Aorta (tissue), 5 donors: ENCODE measurements at places on chromosomes 12 and 14.
A peak's percentile ranks its signal among the peaks of the same experiment; 100 is the strongest.

- no peak for DNase-seq
Observed at GRCh38 chr12:116476227-116476822, 82.9 kb upstream of the MAP1LC3B2 start.

GRCh38 chr12:82357340-82357739, 847 bp downstream of the CCDC59 start:
- no peak for DNase-seq

DNA sequence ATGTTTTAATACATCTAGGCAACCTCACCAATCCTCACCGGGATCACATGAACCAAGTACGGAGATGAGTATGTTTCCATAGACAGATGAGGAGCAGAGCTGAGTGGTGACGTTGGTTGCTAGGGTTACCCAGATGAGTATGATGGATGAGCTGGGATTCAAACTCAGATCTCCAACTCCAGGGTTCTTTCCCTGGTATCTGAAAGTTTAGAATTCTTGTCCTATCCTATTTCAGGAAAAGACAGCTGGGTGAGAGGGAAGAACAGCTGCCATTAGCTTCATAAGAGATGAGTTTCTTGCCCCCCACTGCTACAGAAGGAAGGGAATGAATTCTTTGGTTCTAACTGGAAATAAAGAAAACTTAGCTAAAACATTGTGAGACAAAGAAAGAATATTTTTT, 728.9 kb upstream of the TBX3 start:
- DNase-seq = no peak

- no peak for DNase-seq
Observed at GRCh38 chr12:61213646-61214045, 1046.6 kb upstream of the USP15 start.

GRCh38 chr14:73719361-73719760, 5.2 kb upstream of the PNMA1 start:
- DNase-seq = no peak

DNA sequence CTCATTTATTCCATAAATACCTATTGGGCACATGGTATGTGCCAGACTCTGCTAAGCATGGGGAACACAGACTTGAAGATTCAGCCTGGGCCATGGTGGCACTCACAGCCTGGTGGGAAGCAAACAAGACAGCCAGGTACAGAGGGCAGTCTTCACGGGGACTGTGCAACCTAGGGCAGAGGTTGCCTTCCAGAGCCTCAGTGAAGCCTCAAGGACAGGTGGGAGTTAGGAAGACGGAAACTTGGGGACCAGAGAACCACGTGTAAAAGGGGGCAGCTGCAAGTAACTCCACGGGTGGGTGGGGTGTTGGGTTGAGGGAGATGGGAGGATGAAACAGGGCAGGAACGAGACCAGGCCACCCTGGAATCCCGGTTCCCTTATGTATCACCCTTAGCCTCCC, 980 bp upstream of the LTBR start:
- DNase-seq = no peak

- no peak for DNase-seq
Observed at GRCh38 chr12:101050631-101051030, 159.4 kb downstream of the SLC5A8 start.

DNA sequence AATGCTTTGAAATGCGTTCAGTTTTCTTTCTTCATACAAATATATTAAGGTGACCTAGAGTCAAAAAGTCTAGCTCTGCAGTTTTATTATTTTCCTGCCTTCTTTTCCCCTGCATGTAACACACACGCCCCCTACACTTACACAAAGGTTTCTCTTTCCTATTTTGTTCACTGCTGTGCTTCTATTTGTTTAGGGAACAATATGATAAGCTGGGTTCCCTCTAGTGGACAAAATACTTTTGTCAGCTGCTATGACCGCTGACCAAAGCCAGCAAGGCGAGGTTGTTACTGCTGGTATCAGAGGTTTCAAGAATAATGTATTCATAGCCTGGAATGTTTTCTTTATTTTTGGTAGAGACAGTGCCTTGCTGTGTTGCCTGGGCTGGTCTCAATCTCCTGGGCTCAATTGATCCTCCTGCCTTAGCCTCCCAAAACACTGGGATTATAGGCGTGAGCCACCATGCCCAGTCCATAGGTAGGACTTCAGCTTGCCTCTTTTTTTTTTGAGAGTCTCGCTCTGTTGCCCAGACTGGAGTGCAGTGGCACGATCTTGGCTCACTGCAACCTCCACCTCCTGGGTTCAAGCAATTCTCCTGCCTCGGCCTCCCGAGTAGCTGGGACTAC, 33.4 kb downstream of the FNTB start:
- DNase-seq = no peak

DNA sequence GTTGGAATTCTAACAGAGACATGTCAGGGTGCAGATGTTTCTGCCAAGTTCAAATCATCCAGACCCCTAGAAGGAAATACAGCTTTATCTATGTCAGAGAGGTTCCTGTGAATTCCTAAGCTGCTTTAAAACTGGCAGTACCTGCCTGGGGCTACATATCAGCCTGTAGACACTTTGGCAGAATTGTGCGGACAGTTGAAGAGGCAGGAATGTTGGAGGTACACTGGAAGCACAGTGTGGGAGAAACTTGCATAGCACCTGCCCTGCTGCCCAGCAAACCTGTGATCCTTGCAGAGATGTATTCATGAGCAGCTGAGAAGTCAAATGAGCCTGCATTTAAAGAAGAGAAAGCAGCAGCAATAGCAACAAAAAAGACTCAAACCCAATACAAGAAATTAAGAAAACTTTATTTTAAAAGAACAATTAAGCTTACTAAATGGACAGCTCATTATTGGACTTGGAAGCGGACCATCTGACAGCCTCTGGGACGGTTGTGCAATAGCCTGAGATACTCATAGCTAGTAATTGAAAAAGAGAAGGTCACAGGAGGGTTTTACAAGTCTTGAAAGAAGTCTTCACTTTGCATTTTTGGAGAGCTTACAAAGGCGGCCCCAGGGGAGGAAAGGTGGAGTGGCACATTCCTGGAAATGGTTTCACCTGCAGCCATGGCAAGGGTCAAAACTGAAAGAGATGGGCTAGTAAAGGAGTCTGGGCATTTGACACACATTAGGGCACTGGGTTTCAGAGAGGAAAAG, 280.9 kb upstream of the FLRT2 start:
- no peak for DNase-seq

DNA sequence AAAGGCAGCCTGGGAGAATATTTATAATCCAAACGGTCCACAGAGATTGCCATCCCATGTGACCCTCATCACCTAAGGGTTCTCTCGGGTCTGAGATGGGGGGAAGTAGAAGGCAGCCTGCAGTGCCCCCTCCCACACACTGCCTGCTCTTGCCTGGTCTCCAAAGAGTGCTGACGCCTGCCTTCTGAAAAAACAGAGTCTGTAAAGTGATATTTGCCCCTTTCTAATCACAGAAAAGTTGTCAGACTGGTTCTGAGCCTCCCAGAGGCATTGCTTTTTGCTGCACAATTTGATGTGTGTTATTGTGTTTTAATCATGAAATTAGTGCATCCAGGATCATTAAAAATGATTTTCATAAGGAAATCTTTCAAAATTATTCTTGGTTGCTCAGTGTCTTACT, 59.2 kb downstream of the TMEM30B start:
- no peak for DNase-seq

DNA sequence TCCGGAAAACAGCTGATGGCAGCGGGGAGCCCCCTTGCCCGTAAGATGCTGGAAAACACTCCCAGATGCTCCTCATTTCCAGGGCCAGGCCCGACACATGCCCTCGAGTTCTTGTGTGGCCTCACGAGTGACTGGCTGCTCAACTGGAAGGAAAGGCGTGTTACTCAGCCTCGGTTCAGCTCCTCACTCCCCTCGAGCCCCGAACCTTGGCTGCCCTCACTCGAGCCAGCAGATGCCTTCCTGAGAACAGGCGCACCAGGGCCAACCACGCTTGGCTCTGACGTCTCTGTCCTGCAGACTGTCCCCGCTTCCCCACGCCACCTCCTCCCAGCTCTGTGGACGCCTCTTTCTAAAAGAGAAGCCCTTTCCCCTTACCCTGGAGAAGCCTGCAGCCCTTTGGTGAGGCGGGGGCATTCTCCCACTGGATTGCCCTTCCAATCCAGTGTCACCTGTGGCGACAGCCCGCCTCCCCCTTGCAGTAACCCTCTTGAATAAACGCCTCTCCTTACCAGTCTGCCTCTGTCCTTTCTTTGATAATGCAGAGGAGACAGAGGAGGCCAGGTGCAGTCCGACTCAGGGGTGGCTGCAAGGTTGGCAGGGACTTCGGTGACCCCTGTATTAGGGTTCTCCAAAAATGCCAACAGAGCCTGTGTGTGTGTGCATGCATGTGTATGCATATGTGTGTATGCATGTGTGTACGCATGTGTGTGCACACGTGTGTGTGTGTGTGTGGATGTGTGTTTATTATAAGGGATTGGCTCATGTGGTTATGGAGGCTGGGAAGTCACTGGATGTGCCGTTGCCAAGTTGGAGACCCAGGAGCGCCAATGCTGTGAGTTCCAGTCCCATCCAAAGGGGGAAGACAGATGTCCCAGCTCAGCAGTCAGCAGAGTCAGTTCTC, 166.3 kb downstream of the KIF26A start:
- DNase-seq = peak; percentile 42

DNA sequence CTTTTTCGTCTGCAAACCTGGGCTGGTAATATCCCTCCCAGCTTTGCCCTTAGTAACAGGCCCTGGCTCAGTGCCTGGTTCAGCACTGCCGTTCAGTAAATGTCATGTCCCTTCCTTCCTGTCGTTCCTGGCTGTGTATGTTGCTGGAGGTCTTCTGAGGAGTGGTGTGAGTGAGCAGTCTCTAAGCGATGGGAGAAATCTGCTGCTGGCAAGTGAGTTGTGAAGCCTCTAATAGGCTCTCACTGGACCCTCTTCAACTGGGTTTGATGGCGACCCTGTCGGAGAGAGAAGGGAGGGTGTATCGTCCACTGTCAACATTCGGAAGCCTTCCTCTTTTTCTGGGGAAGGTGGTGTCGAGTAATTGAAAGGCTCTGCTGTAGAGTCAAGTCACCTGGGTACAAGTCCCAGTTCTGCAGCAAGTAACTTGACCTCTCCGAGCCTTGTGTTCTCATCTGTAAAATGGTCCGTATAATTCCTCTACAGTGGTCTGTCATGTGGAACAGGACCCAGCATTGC, 62.8 kb downstream of the HRK start:
- DNase-seq = no peak

- no peak for DNase-seq
Observed at GRCh38 chr12:31890295-31891285, 68.6 kb upstream of the RESF1 start.

- DNase-seq = no peak
Observed at GRCh38 chr12:76914102-76914859, 35.5 kb upstream of the CSRP2 start.

DNA sequence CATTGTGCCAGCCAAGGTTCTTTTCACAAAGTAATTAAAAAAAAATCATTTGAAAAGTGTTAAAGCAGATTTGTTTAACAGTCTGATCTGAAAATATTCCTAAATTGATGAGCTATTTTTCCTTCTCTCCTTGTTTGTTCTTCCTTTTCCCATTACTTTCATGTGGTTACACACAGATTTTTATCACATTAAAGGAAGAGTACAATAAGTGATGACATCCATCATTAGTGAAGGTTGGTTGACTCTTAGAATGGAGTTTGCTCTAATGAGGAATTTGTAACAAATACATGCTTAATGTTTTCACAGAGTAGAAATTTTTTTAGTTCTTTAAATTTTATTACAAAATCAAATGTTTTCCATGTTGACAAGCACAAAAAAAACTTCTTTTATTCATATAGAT, 18.9 kb upstream of the TOMM20L start:
- no peak for DNase-seq

DNA sequence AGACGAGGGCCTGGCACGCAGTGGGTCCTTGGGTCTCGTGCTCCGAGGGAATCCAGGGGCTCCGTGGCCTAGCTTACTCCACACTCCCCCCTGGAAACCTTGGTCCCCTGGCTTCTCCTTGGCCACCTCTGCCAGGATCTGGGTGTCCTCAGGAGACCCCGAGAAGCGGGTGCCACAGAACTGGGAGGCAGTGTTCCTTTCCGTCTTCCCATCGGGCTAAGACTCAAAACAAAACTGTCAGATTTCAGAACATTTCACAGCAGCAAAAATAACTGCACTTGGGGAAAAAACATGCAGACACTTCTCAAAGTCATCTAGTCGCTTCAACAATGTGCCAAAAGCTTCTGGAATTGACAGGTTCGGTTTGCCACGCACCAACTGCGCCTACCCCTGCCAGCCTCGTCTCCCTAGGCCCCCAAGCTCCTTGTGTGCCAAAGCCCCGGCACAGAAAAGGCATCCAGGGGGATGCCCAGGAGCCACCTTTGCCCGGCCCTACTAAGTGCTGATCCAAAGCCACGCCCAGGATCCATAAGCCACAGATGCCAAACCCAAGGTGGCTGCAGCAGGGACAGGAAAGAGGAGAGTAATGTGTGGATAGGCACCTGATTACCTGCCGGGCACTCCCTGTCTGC, 58.4 kb upstream of the DIO3 start:
- peak; percentile 64 for DNase-seq

DNA sequence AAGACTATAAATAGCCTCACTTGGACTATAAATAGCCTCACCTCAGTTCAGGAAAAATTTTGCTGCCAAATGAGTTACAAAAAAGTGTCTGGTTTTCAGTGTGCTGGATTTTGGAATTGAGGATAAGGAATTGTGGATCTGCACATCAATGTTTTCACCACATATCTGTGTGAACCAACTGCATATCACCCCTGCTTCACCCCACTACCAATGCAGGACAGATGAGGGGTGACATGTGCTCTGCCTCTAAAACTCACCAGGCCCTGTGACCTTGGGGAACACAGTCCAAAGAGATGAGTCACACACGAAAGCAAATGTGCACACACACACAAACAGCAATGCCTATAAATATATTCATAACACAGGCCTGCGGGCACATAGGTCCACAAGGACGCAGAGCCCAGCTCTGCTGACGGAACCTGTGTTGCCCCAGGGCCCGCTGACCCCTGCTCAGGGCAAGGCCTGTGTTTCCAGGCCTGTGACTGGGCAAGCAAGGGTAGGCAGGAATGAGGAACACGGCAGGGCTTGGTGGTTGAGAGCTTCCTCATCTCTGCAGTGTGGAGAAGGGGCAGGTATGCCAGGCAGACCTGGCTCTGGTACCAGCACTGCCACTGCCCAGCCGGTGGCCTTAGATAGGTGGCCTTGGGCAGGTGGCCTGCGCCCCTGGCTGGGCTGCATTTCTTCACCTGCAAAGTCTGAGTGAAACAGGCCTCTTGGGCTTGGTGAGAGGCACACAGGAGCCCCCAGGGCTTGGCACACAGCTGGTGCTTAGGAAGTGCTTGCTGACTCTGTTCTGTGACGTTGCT, 82.4 kb downstream of the ARL6IP4 start:
- no peak for DNase-seq

DNA sequence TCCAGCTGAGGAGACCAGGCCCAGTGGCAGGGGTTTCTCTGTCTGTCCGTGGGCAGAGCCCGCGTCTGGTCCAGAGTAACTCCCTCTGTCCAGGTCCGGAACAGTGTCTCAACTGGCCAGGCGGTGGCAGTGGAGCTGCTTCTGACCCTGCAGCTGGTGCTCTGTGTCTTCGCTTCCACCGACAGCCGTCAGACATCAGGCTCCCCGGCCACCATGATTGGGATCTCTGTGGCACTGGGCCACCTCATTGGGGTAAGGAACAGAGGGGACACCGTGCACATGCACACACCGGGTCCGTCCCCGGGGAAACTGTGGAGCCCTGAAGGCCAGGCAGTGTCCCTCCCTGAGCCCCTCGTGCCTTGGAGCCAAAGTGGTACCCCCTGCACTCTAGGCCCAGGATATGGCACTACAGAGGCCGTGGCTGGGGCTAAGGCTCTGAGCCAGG, 1.5 kb downstream of the AQP6 start:
- peak; percentile 85 for DNase-seq

- no peak for DNase-seq
Observed at GRCh38 chr14:88212691-88213090, 110.4 kb downstream of the KCNK10 start.

GRCh38 chr12:58583529-58583928, 336.8 kb downstream of the LRIG3 start:
- no peak for DNase-seq
